SK-N-SH treated with all-trans-retinoic acid at 6 μM for 48 hours (cell line): ENCODE measurements at places on chromosomes 6 and 20.
A peak's percentile ranks its signal among the peaks of the same experiment; 100 is the strongest.

DNA sequence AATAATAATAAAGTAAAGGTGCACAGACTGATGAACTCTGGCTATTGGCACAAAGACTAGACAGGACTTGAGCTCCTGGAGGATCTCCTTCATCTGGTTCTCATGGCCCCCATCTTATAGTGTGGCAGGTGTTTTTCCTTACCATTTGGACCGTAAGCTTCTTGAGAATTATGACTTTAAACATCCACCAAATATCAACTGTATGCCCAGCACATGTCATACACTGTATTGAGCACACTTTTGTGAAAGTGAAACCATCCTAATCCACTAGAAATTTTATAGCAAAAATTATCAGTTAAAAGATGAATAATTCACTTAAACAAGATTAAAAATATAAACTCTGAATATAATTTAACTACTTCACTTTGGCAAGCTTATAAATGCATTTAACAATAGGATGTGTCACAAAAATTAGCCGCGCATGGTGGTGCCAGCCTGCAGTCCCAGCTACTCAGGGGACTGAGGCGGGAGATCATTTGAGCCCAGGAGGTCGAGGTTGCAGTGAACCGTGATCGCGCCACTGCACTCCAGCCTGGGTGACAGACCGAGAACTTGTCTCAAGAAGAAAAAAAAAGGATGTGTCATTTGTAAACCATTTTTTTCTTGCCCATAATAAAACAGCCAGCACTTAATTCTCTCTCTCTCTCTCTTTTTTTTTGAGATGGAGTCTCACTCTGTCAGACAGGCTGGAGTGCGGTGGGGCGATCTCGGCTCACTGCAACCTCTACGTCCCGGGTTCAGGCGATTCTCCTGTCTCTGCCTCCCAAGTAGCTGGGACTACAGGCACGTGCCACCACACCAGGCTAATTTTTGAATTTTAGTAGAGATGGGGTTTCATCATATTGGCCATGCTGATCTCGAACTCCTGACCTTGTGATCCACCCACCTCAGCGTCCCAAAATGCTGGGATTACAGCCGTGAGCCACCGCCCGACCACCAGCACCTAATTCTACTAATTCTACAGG lies 9.1 kb downstream of the HIVEP2 start:
- ATAC-seq, result no peak

- ATAC-seq, result peak; percentile 66
These were observed 2.1 kb upstream of the PERP start for GRCh38 chr6:138109042-138109997.

GRCh38 chr6:106124437-106125430 lies 38.6 kb downstream of the PRDM1 start:
- ATAC-seq, result no peak

DNA sequence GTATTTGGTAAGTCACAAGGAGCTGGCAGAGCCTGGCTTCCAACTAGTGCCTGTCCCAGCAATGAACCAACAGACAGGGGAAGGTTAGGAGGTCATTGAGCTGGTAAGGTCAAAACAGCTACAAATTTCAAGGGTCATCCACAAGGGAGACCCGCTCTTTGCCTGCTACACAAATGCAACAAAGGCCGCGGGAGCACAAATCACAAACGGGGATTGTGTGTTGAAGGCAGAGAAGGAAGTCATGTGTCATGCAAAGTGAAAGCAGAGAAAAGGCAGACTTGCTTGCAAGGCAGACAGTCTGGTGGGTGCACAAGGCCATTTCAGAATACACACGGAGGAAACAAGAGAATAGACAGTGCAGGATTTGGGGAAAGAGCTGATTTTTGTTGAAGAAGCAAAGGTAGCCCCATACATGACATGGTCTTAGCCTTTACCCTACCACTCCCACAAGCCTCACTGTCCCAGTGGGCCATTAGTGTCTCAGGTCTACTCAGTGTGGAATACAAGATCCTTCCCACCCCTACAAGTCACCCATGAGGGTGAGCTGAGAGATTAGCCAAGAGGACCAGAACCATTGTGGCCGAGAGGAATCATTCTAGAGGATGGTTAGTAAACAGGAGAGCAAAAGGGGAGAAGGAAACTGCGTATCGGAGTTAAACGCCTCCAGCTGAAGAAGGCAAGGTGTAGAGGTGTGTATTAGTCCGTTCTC lies 18.1 kb upstream of the SAMHD1 start:
- ATAC-seq, result no peak

GRCh38 chr6:134678436-134678889 lies 271.4 kb downstream of the ALDH8A1 start:
- ATAC-seq, result peak; percentile 74

DNA sequence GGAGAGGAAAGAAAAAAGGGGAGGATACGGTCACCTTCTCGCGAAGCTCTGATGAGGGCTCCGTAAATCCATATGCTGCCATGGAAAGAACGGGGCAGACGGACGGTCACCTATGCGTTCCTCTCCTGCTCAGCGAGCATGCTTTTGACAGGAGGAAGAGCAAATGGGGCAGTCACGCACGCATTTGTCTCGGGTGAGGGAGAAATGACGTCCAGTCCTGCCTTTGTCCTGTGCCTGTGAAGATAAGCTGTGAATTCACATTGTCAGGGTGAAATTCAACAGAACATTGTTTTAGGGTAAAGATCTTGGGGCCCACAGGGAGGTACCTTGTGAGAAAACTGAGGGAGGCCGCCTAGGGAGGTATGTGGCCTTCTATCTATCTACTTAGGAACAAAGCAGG lies 83.8 kb downstream of the IRF4 start:
- ATAC-seq, result peak; percentile 22

GRCh38 chr6:48404927-48405326 lies 293.9 kb upstream of the PTCHD4 start:
- no peak for ATAC-seq

GRCh38 chr20:52470561-52470960 lies 279.0 kb upstream of the ZFP64 start:
- ATAC-seq, result no peak

GRCh38 chr20:57481281-57481711 lies 43.6 kb downstream of the CTCFL start:
- no peak for ATAC-seq

DNA sequence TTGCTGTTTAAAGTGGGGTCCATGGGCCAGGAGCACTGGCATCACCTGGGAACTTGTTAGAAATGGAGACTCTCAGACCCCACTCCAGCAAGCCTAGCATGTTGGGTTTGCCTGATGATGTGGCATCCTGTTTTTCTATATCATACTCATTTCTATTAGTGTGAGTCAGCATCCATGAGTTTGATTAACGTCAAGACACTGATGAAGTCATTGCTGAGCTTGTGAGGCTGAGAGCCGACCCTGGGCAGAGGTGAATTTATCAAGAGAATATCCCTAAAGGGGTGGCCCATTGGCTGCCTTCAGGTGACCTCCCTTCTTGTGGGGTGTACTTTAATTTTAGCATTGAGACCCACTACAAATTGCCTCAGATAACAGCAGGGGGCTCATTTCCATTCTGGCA lies 43.4 kb upstream of the RNF144B start:
- ATAC-seq, result peak; percentile 81

GRCh38 chr6:56005426-56005825 lies 130.0 kb upstream of the BMP5 start:
- ATAC-seq, result no peak
